Activated CD4-positive, alpha-beta T cell treated with anti-CD3 and anti-CD28 coated beads for 4 hours (primary cell): ENCODE measurements at places on chromosomes 3 and 15.

DNA sequence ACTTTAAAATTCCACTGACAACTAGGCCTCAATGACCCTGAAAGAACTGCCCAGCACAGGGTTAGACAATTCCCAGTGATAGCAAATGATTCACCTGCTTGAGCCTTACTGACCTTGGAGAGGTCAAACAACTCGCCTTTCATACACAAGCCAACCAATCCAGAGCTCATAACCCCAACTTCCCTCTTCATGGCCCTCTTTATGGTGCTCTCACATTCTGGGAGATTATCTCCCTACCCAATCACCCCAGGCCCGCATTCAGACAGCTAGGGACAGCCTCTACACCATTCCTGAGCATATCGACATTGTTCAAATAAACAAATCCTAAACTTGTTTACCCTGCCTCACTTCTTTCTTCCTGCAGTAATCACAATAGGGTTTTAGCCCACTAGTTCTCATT, 32.2 kb upstream of the COLQ start:
- no peak for DNase-seq

DNA sequence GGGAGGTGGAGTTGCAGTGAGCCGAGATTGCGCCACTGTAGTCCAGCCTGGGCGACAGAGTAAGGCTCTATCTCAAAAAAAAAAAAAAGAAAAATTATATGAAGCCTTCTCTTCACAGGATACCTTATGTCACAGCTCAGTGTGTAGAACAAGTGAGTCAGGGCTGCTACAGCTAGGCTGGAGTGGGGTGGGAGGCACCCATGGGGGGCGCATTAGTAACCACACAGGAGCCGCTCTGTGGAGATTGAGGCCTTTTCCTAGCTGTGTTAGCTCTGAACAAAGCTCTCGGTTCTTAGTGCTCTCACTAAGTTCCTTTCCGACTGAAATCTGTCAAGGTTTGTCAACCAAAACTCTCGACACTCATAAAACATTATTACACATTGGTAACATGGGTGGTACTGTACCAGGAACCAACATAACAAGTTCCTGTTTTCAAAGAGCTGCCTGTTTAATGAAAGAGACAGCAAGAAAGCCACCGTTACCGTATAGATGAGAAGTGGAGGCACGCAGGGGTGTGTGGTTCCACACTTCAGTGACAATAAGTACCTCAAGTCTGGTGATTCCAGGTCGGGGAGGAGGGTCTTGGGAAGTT, 4.5 kb downstream of the LRRC31 start:
- no peak for DNase-seq

- DNase-seq: no peak
Observed at GRCh38 chr3:170622369-170623159, 36.7 kb upstream of the SLC7A14 start.

DNA sequence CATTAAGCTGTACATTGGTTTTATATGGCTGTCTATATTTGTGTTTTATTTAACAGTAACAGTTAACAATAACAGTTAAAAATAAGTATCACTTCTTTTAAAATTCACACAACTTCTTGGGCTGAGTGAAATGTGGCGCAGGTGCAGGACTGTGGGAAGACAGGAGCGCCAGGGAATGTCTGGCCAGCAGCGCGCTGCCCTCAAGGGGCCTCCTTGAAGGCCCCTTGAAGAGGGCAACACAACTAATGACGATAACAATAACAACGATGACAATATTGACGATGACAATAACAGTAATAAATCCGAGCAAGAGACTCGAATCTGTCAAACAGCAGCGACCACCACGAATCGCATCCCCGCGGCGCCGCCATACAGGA, 411 bp upstream of the PPP2R3A start:
- DNase-seq: no peak

DNA sequence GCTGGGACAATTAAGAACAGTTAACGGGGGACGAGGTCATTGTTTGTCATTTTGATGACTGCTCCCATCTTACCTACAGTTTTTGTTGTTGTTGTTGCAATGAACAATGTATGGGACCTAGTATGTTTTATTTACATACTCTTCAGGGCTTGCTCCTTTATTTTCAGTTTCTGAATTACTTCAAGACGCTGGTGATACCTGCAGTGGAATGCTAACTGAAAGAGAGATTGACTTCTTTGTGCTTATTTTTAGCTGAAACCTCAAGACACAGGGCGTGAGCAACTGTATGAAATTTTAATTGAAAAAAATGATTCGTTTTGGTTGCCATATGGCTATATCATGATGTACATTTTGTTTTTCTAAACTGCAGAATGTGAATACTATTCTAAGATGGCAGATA, 297.9 kb downstream of the EDEM1 start:
- no peak for DNase-seq

DNA sequence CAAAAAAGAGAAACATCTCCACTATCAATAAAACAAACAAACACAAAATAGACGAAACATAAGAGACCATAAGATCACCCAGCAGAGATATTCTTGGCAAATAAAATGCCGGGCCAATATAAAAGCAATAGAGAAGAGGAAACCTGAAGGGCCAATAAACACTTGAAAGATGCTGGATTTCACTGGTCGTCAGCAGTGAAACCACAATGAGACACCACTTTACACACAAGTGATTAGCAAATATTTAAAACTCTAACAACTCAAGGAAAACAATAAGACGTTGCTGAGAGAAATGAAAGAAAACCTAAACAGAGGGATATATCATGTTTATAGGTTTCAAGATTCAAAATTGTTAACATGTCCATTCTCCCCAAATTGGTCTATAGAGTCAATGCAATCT, 148.5 kb downstream of the WDR76 start:
- no peak for DNase-seq

GRCh38 chr15:64634576-64635498, 140.6 kb downstream of the RBPMS2 start:
- DNase-seq: no peak

DNA sequence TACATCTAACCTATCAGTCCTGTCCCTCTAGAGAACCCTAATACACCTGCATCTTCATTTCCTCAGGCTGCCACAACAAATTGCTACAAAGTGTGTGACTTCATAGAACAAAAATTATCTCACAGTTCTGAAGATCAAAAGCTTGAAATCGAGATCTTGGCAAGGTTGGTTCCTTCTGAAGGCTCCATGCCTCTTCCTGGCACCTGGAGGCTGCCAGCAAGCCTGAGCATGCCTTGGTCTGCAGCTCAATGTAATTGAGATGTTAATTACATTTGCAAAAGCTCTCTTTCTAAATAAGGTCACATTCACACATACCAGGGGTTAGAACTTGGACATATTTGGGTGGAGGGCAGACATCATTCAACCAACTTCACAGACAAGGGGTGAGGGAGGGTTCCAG, 86.4 kb upstream of the ABHD17C start:
- DNase-seq: no peak

- DNase-seq: no peak
Observed at GRCh38 chr15:38002883-38003477, 68.5 kb downstream of the TMCO5A start.

DNA sequence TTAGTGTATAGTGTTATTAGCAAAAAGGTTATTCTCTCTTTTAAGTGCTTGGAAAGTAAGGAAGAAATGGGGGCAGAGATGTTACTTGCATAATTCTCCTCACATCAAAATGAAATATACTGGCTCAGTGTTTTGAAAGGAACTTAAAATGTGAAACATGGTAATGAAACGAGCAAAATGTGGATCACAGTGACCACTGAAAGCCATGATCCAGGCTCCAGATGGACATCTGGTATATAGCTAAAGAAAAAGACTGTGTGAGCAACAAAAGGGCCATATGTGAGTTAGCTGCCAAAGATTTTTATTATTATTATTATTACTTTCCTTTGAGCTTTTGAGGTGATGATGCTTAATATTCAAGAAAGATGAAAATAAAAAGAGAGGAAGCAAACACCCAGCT, 89.6 kb downstream of the GAP43 start:
- no peak for DNase-seq
